ENCODE measurements at places on chromosomes 11 and 22.
A peak's percentile ranks its signal among the peaks of the same experiment; 100 is the strongest.

DNA sequence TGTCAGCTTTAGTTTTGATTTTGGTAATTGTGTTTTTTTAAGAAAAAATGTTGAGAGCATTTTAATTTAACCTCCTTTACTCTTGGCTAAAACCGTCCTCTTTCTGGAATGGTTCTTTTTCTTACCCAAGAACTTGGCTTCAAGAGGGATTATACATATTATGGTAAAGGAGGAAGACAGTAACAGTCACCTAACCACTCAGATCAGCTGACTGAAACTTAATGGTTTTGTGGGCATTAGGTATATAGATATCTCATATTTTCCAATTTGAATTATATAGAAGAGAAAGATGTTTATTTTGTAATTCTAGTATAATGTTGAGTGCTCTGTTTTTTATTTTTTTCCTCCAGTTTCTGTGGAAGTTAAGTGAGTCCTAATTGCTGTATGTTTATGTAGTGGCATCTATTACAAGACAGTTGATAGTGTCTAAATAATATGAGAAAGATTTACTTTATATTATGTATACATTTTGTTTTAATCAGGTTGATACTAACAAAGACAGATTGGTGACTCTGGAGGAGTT lies 36.6 kb upstream of the NCR3LG1 start:
- no peak for DNase-seq

GRCh38 chr11:1225386-1226225 lies 2.7 kb downstream of the MUC5B start:
- DNase-seq, result no peak

- no peak for DNase-seq
Observed at GRCh38 chr11:114059984-114060391, 477 bp downstream of the ZBTB16 start.

- DNase-seq, result no peak
Observed at GRCh38 chr11:14362611-14363010, 3.6 kb upstream of the RRAS2 start.

DNA sequence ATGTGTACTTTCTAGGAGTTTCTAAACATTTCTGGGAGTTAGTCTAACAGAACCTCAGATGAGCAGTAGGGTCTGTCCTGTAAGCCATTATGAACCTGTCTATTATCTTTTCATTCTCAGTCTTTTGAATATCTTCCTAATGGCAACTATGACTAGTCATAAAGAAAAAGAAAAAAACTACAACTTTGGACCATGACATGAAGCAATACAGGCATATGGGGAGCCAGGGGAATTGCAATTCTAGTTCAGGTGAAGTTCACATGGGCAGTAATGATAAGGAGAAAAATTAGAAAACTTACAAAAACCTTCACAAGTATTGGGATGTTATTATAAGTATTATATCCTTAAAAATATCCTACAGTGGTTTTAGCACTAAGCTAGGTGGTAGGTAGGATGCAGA lies 649.0 kb upstream of the ANO5 start:
- DNase-seq, result no peak

GRCh38 chr11:45374653-45375059 lies 88.5 kb upstream of the SYT13 start:
- DNase-seq, result no peak

DNA sequence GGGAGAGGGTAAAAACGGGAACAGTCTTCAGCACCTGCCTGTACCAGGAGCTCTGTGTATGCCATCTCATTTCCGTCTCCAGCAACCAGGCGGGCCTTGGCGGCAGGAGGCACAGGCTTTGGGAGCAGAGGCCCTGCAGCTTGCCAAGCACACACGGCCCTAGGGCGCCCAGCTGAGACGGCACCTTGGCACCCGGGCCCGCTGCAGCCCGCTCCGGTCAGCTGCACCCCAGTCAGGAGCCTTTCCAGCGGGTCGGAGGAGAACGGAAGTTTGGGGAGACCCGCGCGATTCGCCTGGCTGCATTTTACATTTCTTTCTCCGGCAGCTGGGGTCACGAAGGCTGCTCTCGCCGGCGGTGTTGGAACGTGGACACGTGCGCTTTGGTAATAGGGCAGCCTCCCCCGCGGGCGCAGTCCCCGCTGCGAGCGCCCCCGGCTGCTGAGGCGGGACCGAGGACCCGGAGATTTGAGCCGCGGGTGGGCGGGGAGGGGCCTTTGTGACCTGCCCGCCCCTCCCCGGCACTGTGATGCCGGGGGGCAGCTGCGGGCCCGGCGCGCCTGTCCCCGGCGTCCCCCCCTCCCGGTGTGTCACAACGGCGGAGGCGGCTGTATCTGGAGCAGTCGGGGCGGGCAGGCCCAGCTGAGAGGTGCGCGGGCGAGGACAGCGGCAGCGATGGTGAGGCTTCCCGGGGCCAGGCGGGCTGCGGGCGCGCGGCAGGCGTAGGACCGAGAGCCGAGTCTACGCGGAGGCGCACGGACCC lies at the start of gene TUBA8:
Gene TUBA8 (plus strand): TSS at position 616 of the 760 bp plus-strand sequence. CDS start 57 bp downstream, at position 673.
- DNase-seq, result peak; percentile 32

GRCh38 chr11:34192481-34193401 lies 87.3 kb downstream of the NAT10 start:
- DNase-seq, result no peak

GRCh38 chr11:128476729-128477128 lies 110.6 kb downstream of the ETS1 start:
- DNase-seq, result no peak

DNA sequence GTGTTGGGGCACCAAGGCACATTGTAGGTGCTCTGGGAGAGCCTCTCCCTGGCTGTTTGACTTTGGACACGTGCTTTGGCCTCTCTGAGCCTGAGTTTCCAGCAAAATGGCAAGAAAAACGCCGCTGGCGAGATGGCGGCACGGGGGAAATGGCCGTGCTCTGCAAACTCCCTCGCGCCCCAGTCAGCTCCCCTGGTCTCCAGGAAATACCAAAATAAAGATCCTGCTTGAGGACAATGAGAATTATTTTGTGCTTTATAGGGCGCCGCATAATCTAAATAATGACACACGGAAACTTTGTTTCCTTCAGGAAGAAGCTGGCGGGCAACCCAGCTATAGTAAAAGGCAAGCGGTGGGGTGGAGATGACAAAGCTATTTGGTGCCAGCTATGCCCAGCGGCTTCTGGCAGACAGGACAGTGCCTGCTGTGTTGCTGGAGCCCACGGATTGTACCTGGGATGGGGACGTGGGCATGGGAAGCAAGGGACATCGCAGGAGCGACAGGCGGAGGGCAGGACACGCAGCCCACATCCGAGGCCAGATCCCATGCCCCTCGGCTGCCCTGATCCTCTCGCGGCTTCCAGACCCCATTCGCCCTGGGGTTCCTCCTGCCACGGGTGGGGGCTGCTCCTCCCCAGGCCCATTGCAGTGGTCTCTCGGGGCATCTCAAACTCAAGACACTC lies 26.3 kb upstream of the RFPL3 start:
- DNase-seq, result no peak
